HT-29 (cell line): ENCODE measurements at places on chromosomes 6 and 20.

GRCh38 chr6:116476002-116476678, 15.0 kb downstream of the CALHM6 start:
- peak; percentile 13 for DNase-seq

DNA sequence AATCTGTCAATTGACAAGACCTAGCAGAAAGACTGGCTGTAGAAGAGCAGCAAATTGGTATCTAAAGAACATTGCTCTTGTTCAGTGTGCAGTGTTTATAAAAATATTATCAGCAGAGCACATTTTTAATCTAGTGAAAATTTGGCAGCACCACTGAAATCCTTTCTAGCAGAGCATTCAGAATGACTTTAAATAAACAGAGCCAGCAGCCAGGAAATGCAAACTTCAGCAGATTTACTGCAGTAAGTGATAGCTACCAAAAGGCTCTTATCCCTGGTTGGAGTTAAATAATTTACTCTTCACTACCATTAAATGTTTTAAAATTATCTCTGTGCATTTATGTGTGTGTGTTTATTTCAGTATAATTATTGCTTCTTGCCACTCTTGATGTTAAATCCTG, 590.9 kb upstream of the CITED2 start:
- DNase-seq: no peak

DNA sequence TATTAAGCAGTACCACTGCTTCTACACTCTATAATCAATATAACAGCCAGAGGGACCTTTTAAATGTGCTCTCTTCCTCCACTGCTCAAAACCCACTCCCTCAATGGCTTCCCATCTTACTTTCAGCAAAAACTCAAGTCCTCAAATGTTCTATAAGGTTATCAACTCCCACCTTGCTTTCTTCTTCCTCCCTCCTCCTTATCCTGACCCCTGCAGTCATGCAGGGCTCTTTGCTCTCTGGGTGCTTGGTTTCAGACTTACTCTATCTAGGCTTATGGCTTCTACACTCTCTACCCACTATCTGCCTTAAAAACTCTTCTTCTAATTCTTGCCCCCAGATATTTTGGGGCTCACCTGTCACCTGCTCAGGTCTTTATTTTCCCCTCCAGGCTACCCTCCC, 5.3 kb downstream of the ARHGAP18 start:
- DNase-seq: no peak

DNA sequence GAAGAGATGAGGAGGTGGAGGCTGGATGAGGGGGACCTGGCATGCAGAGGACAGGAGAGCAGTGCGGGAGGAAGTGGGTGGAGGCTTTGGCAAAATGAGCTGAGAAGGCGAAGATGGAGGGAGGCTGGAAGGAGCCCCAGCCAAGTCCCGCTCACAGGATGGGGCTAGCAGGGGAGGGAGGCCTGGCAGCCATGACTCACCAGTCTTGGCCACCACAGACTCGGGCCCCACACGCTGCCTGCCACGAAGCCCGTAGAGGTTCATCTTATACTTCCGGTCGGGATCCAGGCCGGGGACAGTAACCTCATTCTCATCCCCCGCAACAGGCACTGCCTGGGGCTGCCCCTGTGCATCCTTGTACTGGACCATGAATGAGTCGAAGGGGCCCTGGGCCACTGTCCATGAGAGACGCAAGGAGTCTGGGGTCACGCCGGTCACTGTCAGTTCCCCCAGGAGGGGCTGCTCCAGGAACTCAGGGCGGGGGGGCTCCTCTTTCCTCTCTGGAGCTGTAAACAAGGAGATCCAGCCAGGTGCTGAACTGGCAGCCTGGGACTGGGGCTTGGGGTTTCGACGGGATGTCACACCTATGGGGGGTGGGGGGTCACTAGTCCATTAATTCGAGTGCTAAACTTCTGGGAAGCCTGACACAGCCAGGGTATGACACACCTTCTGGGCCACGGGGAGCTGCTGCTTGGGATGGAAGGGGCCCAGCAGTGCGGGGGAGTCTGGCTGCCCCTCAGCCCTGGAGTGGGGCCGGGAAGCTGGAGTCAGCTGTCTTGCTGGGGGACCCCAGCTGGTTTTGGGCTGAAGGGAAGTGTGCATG, 27.8 kb downstream of the TNXB start:
- no peak for DNase-seq

DNA sequence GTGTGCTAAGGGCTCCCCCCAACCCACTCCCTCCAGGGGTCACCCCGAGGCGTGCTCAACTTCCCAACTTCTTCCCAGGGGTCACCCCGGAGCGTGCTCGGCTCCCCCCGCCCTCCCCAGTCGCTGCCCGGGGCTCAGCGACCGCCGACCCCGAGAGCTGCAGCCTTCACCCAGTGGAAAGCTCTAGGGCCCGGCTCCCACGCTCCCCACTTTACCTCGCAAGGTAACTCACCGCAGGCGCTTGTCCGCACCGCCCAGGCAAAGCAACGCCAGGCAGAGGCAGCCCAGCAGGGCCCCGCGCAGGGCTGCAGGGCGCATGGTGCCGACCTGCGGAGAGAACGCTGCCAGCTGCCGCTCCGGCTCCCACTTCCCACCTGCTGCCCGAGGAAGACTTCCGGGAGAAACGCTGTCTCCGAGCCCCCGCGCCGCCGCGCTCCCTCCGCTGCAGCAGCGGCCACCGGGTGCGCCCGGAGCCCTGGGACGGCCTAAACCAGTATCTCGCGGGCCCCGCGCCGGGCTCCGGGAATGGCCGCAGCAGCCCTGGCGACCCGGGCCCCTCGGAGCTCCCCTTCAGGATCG, 396 bp downstream of the RNASET2 start:
- DNase-seq: peak; percentile 55

GRCh38 chr6:15380351-15380750, 134.5 kb downstream of the JARID2 start:
- no peak for DNase-seq

DNA sequence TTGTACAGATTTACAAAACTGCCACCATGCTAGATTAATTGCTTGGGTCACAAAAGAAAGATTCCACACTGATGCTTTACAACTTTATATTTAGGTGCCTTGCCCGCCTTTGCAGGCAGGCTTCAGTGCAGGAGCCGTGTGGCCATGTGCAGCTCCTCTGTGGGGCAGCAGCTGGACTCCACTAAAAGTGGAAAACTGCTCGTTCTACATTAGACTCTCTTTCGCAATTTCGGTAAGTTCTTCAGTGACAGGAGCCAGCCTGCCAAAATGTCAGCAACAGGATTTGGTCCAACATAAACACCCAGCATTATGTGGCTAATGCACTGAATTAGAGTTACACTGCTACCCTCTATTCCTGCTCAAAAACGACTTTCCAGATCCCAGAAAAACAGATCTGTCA, 174.4 kb upstream of the KCNK16 start:
- no peak for DNase-seq

DNA sequence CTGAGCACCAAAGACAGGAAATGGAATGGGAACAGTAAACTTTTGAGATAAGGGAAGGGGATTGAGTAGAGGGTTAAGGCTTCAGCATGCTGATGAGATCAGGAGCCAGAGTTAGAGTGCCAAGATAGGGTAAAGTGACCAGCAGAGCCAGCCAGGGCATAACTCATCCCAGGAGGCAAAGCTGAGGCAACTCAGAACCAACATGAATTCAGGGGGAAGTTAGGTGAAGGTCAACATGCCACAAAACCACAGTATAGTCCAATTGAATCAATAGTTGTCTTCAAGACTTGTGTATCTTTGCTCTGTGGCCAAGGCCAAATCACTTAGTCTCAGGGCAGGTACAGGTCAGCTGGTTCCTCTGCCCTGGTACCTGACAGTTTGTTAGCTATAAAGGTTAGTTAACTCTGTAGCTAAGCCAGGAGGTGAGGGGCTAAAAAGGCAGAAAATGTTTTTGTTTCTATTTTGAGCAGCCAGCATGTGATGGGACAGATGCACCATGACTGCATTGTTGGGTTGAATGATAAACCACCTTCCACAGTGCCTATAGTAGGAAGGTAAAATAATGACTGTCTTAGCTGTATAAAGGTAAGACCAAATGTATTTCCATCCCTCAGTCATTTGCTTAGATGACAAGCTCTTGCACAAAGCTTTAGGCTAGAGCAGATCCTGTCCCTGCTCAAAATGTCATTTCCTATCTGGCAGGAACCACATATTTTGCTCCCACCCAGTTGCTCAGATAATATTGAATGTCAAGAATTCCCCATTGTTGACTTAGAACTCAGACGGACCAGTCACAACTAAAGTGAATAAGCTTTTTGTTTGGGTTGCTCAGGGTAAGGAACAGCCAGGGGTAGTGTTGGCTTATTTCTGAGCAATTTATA, 15.8 kb downstream of the RNF8 start:
- DNase-seq: no peak

- no peak for DNase-seq
Observed at GRCh38 chr6:115887891-115888290, 172.8 kb downstream of the FRK start.

GRCh38 chr20:20317195-20317594, 50.7 kb upstream of the INSM1 start:
- no peak for DNase-seq

- no peak for DNase-seq
Observed at GRCh38 chr6:44651604-44652003, 264.1 kb downstream of the CDC5L start.

GRCh38 chr20:37755665-37756064, 61.8 kb downstream of the CTNNBL1 start:
- DNase-seq: peak; percentile 17

GRCh38 chr6:157510323-157511188, 129.6 kb downstream of the ZDHHC14 start:
- no peak for DNase-seq

- DNase-seq: peak; percentile 24
Observed at GRCh38 chr6:127100510-127101140, 17.8 kb upstream of the RSPO3 start.

- no peak for DNase-seq
Observed at GRCh38 chr6:63553208-63553607, 19.1 kb upstream of the LOC128125822 start.

GRCh38 chr6:155740781-155741399, 285.3 kb upstream of the NOX3 start:
- DNase-seq: no peak

- DNase-seq: no peak
Observed at GRCh38 chr6:136474241-136474640, 76.0 kb downstream of the MAP7 start.

DNA sequence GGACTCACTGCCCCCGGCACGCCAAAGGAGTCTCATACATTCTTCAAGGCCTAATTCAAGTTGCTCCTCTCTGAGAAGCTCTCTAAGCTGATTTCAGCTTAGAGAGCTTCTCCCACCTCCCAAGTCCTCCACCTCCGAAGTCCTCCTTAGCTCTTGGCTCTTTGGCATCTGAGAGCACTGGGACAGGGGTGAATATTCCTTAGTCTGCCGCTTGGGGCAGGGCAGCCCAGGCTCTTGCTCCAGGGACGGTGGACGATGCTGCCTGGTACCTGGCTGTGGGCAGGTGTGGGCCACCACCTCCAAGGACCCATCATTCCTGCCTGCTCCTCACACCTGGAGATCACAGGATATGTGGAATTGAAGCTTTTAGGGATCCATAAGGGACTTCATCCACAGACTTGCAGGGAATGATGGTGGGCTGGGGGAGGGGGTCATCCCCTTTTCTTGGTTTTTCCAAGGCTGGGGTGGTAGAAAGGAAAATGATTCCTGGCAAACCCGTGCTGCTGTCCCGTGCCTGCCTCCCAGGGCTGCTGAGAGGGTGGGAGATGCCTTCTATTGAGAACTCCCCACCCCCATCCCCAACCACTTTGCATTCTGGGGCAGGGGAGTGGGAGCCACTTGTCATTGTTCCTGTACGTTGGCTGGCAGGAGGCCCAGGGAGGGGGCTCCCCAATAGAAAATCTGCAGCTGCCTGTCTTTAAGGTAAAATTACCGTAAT, 57.4 kb downstream of the ARHGAP40 start:
- DNase-seq: peak; percentile 71

- DNase-seq: no peak
Observed at GRCh38 chr20:17520583-17520982, 10.6 kb downstream of the BFSP1 start.
